WTC11 (cell line): ENCODE measurements at places on chromosomes 7 and 10. TPM values are rescaled to one million over a fixed set of nuclear protein-coding genes. Genes with fewer than 3 reads are reported as not detected.

DNA sequence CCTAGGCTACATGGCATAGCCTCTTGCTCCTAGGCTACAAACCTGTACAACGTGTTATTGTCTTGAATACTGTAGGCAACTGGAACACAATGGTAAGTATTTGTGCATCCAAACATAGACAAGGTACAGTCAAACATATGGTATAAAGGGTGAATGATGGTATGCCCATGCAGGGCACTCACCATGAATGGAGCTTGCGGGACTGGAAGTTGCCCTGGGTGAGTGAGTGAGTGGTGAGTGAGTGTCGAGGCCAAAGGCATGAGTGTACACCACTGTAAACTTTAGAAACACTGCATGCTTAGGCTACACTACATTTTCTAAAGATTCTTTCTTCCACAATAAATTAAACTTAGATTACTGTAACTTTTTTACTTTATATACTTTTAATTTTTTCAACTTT is 165.7 kb downstream of the PARD3 start:
- DNase-seq = no peak

DNA sequence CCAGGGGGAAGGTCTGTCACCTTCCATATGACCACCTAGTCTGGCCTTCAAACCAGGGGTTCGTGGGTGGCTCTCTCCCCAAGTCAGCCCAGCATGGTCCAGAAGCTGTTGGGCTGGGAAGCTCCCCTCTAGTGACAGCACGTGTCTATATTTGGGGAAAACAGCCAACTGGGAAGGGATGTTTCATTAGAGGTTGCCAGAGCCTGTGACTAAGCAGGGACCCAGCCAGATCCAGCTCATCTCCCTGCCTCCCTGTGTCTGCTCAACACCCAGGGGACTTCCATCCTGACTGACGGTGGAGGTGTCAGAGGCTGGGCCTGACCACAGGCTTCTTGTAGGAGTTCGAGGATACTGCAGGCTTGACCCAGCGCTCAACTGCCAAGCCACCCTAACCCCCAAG is 10.5 kb downstream of the STYXL1 start:
- DNase-seq = no peak

GRCh38 chr10:78717200-78717599 is 351.6 kb upstream of the ZMIZ1 start:
- DNase-seq = no peak

MYL7 gene
- 0.39 to 1.6 TPM (median 0.90 TPM) in 3 replicates for total RNA-seq

PRSS37 gene
- total RNA-seq = not detected in 3 replicates

GRCh38 chr10:70090013-70090412 is 37.4 kb downstream of the MACROH2A2 start:
- DNase-seq = no peak

- DNase-seq = peak; percentile 50
Observed at GRCh38 chr7:143362131-143363015, at the start of gene FAM131B. Gene FAM131B (minus strand): TSS chr7:143362713. CDS start chr7:143362603, 110 bp downstream.

GLI3 gene
- total RNA-seq = 41.0 to 46.2 TPM (median 42.1 TPM) in 3 replicates

C10orf62 gene
- 0.21 to 0.34 TPM in 2 of 3 replicates, not detected in the other for total RNA-seq

GRCh38 chr10:109898666-109899355 is 24.5 kb downstream of the XPNPEP1 start:
- DNase-seq = no peak

GRCh38 chr7:12025246-12025645 is 185.8 kb upstream of the TMEM106B start:
- no peak for DNase-seq

DNA sequence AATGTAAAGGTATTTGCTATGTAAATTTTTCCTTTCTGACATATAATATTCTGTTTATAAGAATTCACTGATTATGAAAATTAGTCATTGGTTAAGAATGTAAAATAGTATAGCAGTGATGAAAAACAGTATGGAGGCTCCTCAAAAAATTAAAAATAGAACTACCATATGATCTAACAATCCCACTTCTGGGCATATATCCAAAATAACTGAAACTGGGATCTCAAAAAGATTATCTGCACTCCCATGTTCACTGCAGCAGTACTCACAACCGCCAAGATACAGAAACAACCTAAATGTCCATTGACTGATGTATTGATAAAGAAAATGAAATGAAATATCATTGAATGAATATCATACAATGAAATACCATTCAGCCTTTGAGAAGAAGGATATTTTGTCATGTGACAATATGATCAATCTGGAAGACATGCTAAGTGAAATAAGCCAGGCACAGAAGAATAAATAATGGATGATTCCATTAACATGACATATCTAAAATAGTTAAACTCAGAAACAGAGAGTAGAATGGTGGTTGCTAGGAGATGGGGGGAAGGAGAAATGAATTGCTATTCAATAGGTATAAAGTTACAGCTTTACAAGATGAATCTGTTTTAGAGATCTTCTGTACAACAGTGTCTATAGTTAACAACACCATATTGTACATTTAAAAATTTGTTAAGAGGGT is 14.0 kb downstream of the C10orf88 start:
- no peak for DNase-seq

GRCh38 chr7:132066761-132067171 is 509.5 kb downstream of the PLXNA4 start:
- no peak for DNase-seq

FEZF1 gene
- total RNA-seq = 11.1 to 20.0 TPM (median 11.6 TPM) in 3 replicates

GRK5 gene
- total RNA-seq = 1.9 to 2.3 TPM (median 2.2 TPM) in 3 replicates

DNA sequence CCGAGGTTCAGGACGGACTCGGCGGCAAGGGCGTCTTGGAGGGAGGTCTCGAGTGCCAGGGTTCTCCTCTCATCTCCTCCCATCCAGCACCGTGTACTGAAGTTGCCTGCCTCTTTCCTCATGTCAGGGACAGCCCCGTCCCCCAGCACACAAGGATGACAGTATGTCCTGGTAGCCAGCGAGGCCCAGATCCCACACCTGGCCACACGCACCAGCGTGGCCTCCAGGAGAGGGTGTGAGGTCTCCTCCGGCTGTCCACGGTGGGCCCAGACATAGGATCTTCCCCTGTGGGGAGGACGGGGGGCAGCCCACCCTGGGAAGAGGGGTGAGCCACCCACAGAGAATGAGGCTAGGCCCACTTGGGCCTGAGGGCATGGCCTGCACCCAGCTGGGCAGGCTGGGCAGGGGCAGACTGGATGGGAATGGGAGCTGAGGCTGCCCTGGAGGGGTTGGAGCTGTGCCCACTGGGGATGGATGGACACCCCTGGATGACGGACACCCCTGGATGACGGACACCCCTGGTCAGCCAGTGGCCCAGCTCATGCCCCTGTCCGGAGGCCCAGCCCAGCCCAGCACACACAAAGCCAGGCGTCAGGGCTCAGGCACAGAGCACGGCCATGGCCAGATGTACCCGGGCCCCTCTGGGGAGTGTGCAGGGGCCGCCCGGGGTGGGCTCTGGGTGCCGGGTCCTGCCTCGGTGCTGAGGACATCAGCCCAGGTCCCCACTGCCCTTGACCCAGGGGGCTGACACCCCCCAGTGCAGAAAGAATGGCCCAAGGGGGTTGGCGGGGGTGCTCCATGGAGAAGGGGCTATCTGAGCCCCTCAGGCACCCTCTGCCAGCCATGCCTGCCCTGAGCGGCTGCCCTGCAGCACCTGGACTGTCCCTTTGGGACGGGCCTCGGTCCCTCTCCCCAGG is 30.9 kb upstream of the CFAP46 start:
- DNase-seq = no peak

GRCh38 chr10:76354212-76354738 is 922.9 kb downstream of the LRMDA start:
- DNase-seq = no peak

- DNase-seq = no peak
Observed at GRCh38 chr7:85972504-85973141, 671.1 kb upstream of the GRM3 start.

ADRB1 gene
- total RNA-seq = 0.27 to 0.35 TPM (median 0.30 TPM) in 3 replicates

DNA sequence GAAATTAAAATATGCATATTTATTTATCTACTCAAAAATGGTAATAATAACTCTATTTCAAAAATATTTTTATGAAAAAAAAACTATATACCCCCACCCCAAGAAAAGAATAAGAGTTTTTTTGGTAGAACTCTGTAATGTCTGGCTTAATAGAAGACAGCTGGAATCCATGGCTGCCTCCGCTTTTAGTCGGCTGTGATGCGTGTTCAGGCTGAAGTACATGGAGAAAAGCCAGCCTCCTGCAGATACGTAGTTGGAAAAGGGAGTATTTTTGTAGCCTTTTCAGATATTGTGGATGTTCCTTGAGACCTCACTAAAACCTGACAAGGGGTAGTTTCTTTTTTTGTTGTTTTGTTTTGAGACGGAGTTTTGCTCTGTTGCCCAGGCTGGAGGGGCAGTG is 10.0 kb downstream of the FOXK1 start:
- DNase-seq = no peak

EPO gene
- total RNA-seq = 0.63 to 0.76 TPM (median 0.66 TPM) in 3 replicates

GRCh38 chr7:65251851-65252620 is 121.6 kb upstream of the ZNF92 start:
- peak; percentile 87 for DNase-seq

PALD1 gene
- 36.1 to 43.6 TPM (median 38.5 TPM) in 3 replicates for total RNA-seq

DNA sequence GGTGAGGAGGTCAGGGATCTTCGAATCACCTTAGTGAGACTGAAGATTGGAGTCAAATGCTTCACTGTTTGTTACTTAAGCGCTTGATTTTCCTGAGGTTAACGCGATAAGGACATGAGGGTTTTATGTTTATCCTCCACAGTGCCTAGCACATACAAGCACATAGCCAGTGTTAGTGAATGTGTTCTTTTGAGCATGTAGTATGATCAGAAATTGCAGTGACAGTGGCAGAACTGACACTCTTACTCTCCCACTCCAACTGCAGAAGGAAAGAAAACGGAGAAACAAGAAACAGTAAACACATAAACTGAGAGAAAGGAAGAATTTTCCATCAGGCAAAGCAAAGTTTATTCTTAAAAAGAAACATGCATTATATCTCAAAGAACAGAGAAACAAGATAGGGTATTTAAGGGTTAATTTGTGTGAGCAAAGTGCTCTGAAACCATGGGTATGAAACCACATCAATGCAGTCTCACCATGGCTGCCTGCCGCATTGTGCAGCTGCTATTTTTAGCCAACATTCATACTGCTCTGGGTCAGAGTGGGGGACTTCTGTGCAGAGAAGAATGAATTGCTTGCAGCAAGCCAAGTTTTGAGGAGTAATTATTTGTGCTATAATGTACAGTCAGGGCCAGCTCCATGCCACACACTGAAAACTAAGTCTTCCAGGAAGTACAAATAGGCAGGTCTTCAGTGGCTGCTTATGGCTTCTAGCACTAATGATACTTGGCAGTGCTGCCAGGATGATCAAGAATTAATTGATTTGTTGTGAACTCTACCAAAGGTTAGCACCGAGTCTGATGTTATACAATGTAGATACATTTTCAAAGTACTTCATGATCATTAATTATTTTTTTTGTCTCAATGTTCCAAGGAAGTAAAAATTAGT is 152.0 kb downstream of the MACC1 start:
- no peak for DNase-seq
